ENCODE measurements at places on chromosomes 11 and 22.
A peak's percentile ranks its signal among the peaks of the same experiment; 100 is the strongest.

DNA sequence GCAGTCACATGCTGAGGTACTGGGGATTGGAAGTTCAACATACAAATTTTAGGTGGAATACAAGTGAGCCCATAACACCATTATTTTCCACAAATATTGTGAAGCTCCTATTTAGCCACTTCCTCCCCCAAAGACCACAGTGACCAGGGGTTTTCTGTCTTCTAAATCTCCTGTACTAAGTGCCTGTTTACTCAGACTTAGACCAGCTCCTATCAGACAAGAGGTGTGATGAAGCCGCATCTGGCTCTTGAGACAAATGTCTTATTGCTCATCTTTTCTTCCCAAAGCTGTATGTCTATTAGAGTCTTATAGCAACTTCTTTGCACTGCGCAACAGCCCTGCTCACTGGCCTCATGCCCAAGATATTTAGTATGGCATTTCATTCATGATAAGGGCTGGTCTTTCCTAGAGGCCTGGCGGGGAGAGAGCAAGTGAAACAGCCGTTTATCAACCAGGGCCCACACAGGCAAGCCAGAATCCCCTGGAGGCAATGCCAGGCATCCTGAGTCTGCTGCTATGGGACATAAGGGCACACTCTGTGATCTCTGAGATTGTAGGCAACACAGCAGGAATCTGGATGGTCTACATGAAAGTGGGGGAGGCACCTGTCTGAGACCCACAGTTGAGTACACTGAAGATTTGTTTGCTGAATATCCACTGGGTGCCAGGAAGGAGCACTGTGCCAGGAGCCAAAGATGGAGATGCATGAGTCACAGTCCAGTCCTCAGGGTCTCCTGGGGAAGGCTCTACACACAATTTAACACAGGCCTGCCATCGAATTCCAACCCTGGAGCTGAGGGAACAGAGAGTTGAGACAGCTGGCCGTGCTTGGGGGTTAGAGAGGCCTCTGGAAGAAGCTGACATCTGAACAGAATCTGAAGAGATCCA, 78.5 kb upstream of the NCAM1 start:
- no peak for DNase-seq

- DNase-seq, result peak; percentile 76
Observed at GRCh38 chr11:69008737-69009440, 4.2 kb downstream of the MRGPRF start.

GRCh38 chr11:21465920-21466319, 727.0 kb upstream of the ANO5 start:
- no peak for DNase-seq

DNA sequence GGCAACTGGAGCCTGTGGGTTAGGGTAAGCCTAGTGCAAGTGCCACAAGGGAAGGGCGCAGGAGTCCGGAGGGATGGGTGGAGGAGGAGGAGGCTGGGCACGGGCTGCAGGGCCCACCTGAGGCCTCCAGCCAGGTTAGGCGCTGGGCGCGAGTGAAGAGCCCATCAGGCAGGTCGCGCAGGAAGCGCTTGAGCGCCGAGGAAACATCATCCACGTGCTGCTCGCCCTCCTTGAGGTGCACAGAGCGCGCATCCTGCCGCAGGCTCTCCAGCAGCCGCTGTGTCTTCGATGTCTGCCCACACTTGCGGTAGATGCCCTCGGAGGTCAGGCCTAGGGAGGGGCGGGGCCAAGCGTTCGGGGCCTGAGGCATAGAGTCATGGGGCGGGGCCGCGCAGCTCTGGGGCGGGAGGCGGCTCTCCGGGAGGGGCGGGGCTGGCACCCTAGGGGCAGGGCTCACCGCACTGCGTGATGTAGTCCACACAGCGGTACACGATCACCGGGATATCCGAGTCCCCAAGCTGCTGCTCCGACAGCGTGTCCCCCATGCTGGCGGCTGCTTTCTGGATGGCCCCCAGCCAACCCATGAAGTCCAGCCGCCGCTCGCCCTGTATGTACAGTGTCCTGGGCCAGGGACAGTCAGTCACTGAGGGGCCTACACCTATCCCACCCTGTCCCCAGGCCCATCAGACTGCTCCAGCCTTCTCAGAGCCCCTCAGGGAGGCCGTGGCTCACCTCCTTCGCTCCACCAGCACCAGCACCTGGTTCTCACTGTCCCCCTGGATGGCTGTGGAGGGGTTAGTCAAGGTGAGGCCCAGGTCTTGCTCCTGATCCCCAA, 22.9 kb upstream of the PDE2A start:
- DNase-seq, result no peak

DNA sequence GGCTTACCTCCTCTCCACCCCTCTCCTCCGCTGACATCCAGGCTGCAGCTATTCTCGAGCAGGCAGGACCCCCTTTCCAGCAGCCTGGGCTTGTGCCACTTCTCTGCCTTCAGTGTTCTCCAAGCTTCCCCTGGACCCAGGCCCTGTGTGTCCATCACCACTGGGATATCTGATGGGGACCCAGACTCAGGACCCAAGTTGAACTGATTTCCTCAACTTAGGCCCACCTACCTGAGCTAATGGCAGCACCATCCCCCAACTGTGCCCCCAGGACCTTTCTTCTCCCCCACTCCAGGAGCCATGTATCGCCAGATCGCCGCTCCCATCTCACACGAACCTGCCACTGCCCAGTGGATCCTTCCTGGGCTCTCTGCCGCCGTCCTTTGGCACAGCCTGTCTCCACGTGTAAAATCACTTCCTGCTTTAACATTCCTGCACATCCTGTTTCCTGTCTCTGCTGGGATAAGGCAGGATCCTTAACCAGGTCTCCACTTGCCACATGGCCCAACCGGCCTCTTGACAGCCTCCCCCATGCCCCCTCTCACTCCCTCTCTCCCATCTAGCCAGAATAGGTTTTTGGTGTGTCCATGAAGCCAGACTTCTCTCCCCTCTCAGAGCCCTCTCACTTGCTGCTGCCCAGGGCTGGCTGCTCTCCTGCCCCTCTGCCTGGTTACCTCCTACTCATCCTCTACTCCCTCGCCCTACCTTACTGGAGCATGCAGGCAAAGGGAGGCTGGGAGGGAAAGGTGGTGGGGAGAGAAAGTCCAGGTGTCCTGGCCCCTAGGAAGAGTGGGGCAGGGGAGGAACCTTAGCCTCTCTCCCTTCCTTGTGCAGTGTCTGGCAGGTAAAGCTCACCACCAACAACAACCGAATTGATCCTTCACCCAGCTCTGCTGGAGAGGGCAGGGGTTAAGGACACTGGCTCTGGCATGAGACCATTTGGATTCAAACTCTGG, 9.4 kb downstream of the SPATA19 start:
- DNase-seq, result peak; percentile 63

- DNase-seq, result no peak
Observed at GRCh38 chr11:10405865-10406592, 49.0 kb upstream of the AMPD3 start.

DNA sequence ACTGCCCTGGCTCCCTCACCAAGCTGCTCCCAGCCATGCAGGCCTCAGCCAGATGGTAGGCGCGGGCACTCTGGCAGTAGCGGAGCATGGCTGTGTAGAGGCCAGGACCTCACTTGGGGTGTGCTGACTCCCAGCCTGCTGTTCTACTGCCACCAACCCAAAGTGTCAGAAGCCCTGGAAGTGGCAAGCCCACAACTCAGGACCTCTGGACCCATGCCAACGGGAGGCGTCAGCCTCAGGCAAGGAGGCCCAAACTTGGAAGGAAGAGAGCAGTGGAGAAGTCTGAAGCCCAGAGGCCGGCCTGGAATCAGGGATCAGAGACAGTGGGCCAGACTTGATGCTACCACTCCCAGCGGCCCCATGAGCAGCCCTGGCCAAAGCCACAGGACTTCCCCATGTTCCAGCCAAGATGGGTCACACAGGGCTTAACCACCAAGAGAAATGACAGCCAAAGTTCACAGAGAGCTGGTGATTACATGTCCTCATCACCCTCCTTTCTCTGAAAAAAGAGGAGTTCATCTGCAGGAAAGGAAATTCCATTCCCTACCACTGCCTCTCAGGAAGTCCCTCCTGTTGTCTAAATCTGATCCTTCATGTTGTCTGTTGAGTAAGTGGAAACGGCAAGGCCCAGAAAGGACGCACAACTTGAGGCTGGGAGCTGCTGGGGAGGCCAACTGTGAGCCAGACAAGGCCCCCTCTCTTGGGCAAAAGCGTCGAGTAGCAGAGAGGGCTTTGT, 4.4 kb downstream of the ARRB1 start:
- DNase-seq, result no peak

GRCh38 chr22:47192651-47193437, 430.4 kb downstream of the TBC1D22A start:
- DNase-seq, result peak; percentile 58

GRCh38 chr22:23138584-23139435, 3.0 kb downstream of the RSPH14 start:
- DNase-seq, result no peak

GRCh38 chr22:39746600-39747262, 146.8 kb downstream of the ENTHD1 start:
- no peak for DNase-seq

DNA sequence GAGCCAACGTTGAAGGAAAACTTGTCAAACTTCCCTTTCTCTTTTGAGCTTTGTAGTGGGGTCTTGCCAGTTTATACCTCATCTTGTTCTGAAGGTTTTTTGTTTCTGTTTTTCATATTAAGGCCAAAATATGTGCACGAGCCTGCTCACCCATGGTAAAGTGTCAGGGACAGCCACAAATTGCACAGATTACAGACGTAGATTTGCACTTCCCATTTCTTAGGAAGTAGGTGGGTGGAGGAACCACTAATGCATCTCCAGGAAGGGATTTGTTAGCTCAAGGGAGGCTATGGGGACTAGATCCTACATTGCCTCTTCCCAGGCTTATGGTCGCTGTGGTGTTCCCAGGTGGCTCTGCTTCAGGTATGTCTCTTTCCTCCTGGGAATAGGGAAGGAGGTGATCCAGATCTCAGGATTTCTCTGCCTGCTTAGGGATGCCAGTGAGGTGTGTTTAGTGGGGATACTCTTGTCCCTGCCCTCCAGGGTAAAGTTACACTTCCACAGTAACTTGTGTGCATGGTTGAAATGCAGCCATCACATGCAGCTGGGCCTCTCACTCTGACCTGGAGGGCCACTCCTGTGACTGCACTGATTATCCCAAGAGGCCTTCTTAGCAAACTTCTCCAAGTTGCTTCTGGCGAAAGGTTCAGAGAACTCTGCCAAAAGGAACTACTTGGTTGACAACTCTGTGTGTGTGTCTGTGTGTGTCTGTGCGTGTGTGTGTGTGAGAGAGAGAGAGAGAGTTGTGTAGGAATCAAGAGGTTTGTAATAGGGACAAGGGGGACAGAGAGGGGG, 9.8 kb downstream of the PPFIBP2 start:
- no peak for DNase-seq

GRCh38 chr11:8317159-8317558, 53.5 kb upstream of the LMO1 start:
- DNase-seq, result peak; percentile 46

GRCh38 chr11:128804481-128804880, 62.6 kb downstream of the KCNJ1 start:
- DNase-seq, result no peak

DNA sequence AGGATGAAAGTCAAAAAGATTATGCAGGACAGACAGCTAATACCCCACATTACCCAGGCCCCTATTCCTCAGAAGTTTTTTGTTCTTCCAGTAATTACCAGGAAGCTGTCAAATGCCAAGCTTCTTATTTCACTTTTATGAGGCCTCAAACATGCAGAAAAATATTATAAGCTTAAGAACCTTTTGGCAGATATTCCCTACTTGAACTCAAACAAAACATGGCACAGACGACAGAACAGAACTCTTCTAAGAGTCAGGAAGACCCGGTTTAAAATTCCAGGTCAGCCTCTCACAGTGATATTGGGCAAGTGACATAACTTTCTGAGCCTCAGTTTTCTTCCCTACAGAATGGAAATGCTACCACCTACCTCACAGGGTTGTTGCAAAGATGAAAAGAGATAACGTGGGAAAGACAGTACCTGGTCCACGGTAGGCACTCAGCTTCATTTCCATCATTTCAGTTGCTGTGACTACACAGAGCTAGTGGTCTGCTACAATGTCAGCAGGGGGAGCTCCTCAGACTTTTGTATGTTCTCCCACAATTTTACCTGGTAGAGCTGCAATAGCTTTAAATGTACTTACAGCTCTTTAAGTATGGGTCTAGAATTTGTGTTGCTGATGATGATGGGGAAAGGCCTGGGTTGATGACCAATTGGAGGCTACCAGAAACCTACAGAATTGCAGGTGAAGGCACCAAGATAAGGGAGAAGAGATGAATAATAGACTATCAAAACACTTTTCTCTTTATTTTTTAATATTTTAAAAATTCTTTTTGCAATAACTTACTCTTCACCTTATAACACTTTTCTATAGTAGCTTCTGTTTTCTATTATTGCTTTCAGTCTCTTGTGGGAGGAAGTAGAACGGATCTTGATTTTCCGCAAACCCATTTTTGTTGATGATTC, 98.3 kb upstream of the CHRM4 start:
- no peak for DNase-seq

DNA sequence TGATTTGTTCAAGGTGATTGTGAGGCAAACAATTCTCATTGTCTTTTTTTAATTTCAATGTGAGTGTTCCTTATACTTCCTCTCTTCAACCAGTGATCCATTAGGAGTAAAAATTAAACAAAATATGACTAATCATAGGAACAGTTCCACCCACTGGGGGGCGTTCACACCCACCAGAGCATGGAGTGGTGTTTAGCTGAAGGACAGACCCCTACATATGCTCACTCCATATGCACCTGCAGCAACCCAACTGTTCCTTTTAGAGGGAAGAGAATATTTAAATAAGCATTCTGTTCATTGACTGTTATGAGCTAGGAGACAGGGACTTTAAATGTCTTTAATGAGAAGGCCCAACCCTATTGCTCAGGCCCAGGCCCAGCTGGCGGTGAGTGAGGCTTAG, 78.7 kb upstream of the DRD2 start:
- DNase-seq, result no peak

- peak; percentile 95 for DNase-seq
Observed at GRCh38 chr11:65572356-65573051, at the start of gene FAM89B. TSS of gene FAM89B (plus strand) at chr11:65572538. CDS start at chr11:65572670, 132 bp downstream.

- DNase-seq, result peak; percentile 57
Observed at GRCh38 chr11:134509381-134510232, 97.6 kb upstream of the B3GAT1 start.

- no peak for DNase-seq
Observed at GRCh38 chr22:21762712-21763581, 27.4 kb upstream of the YPEL1 start.

GRCh38 chr11:95668131-95668530, 121.5 kb downstream of the FAM76B start:
- DNase-seq, result no peak

- no peak for DNase-seq
Observed at GRCh38 chr11:125871391-125872137, 15.9 kb upstream of the HYLS1 start.

DNA sequence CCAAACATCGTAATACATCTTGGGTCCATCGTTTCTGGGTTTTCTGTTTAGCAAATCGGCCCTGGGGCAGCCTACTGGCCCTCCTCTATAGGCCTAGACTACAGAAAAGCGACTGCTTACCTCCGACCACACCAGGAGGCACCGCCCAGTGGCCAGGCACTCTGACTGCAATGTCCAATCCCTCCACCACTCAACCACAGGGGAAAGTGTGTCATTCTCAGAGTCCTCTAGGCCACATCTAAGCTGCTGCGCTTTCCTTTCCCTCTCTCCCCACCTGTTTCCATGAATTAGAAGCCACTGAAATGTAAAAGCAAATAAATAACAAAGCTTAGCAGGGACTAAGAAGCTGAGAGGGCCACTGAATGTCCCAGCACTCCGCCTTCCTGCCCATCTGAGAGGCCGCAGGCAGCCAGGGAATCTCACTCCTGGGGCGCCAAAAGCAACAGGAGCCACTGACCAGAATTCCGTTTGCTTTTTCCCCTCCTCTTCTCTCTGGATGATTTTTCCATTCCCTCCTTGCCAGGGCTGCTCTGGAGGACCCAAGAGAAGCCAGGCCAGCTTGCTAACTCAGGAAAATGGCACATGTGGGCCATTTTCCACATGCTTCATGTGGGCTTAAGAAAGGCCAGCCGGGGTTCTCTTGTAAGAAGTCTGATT, 50.1 kb upstream of the FLI1 start:
- DNase-seq, result no peak
